GM23338 (cell line): ENCODE measurements at places on chromosomes 5 and 9. TPM values are rescaled to one million over a fixed set of nuclear protein-coding genes. Genes with fewer than 3 reads are reported as not detected.
A peak's percentile ranks its signal among the peaks of the same experiment; 100 is the strongest.

DNA sequence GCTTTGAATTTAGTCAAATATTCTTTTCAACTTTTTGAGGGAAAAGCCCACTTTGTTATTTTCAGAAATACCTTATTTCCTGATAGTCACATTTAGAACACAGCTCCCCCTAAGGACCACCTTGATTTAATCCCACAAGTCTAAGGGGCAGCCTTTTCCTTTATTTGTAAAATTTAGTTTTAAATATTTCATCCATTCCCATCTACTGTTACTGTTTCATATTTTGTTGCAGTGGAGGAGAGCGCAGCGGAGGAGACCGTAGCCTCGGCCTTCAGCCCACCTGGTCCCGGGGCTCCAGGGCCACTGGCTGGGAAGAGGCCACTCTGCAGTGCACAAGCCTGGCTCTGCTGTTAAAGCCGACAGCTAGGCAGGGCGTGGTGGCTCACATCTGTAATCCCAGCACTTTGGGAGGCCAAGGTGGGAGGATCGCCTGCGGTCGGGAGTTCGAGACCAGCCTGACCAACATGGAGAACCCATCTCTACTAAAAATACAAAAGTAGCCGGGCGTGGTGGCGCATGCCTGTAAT lies 19.6 kb downstream of the LPCAT1 start:
- 0 out of 2 replicates have a peak, but pooled peaks cover 5% of the 10 kb centered on the region for H3K36me3 ChIP-seq
- H3K4me3 ChIP-seq: no peak overlapping the region
- H3K27ac ChIP-seq: no peak overlapping the region
- H3K27me3 ChIP-seq: no peaks in the 10 kb centered on the region
- H3K4me1 ChIP-seq: peaks cover 34% of the 10 kb centered on the region
- no peak for DNase-seq

DNA sequence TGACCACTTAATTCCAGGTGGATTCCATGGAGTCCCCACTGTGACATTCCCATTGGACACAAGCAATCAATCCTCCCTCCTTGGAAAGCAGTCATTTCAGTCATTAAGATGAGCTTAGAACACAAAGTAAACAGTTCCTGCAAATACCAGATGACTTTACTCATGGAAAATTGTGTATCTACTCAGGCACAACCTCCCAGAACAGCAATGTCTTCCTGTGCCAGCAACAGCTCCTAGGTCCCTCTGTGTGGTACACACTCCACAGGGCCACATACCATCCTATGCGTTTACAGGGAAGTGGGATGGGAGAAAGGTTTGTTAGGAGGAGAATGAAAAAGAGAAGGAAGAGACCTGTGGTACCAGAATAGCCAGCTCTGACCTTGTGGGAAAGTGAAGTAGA lies 53.7 kb downstream of the MTMR12 start:
- no peak overlapping the region for H3K4me3 ChIP-seq
- peaks cover 53% of the 10 kb centered on the region for H3K36me3 ChIP-seq
- no peaks in the 10 kb centered on the region for H3K27me3 ChIP-seq
- no peak for DNase-seq
- H3K4me1 ChIP-seq: no peaks in the 10 kb centered on the region

The PHYKPL gene
- total RNA-seq: 12.4 and 15.9 TPM in 2 replicates

The TLE1 gene
- total RNA-seq: 125 and 132 TPM in 2 replicates

GRCh38 chr9:131094622-131095021 lies 1.7 kb upstream of the AIF1L start:
- H3K4me3 ChIP-seq: no peak overlapping the region
- H3K27ac ChIP-seq: no peak overlapping the region
- H3K4me1 ChIP-seq: peaks cover 29% of the 10 kb centered on the region
- H3K27me3 ChIP-seq: no peaks in the 10 kb centered on the region

The CAST gene
- total RNA-seq: 26.4 and 37.9 TPM in 2 replicates

The IFNA2 gene
- total RNA-seq: not detected in 2 replicates

DNA sequence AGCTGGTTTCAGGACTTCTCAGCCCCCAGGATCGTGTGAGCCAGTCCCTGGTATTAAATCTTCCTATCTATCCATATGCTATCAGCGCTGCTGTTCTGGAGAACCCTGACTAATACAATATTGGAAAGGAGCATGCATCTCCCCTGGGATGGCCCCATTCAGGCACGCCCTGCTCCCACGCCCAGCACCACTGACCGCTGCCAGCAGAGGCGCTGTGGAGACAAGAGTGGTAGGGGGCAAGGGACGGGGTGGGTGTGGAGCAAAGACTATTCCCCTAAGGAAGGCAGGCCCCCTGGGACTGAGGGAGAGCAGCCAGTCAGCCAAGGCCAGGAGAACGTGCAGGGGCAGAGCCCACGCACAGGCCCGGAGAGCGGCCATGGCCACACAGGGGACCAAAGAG lies 116.0 kb downstream of the VAV2 start:
- H3K27ac ChIP-seq: no peak overlapping the region
- H3K4me3 ChIP-seq: no peak overlapping the region
- H3K4me1 ChIP-seq: no peaks in the 10 kb centered on the region

The SHISAL2B gene
- total RNA-seq: 3.9 and 12.3 TPM in 2 replicates

The FABP6 gene
- 1.7 and 2.2 TPM in 2 replicates for total RNA-seq

The BTNL8 gene
- 0.85 TPM in 1 of 2 replicates, not detected in the other for total RNA-seq

The NNT gene
- 15.9 and 27.3 TPM in 2 replicates for total RNA-seq

DNA sequence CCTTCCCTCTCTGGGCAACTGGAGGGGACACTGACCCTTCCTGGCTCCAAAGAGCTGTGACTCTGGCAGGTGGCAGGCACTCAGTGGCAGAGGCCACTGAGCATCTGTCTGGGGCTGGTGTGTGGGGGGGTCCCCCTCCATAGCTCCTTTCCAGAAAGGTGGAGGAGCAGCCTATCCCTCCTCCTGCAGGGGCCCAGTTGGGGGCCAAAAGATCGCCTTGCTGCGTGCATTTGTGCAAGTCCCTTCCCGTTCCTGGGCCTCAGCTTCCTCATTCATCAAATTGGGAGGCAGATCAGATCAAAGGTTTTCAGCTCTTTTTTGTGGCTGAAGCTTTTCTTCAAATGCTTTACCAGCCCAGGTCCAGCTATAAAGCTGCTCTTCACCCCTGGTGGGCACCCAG lies 77.7 kb downstream of the NTNG2 start:
- peaks cover 16% of the 10 kb centered on the region for H3K4me1 ChIP-seq
- DNase-seq: no peak
- peaks cover 25% of the 10 kb centered on the region for H3K27me3 ChIP-seq
- H3K4me3 ChIP-seq: no peak overlapping the region
- H3K27ac ChIP-seq: no peak overlapping the region

DNA sequence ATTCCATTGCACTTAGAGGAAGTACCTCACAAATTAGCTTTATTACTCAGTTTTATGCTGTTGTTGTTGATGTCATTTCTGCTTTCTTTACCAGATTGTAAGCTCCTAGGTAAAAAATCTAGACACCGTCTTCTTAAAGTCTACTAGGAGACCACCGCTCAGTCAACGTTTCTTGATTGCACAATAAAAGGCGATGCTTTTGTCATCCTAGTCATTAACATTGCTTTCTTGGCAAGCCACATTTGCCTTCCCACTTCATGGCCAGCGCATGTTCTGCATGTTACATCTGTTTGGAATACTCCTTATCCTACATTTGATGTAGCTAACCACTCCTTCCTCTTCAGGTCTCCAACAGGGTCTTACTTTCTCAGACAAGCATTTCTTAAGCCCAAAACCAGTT lies 464.0 kb upstream of the TUSC1 start:
- no peaks in the 10 kb centered on the region for H3K4me1 ChIP-seq
- H3K36me3 ChIP-seq: no peaks in the 10 kb centered on the region
- H3K27ac ChIP-seq: no peak overlapping the region
- H3K27me3 ChIP-seq: no peaks in the 10 kb centered on the region
- DNase-seq: no peak
- H3K4me3 ChIP-seq: no peak overlapping the region

- DNase-seq: no peak
- H3K4me1 ChIP-seq: peaks cover 10% of the 10 kb centered on the region; the same call in 1 of the 2 replicates
- no peak overlapping the region for H3K4me3 ChIP-seq
Measured at GRCh38 chr5:146103594-146103993, 1.8 kb downstream of the PLAC8L1 start.

The PKD2L2 gene
- not detected in 2 replicates for total RNA-seq

GRCh38 chr9:21554813-21555212 lies 72.7 kb upstream of the IFNE start:
- peaks cover 14% of the 10 kb centered on the region for H3K27me3 ChIP-seq
- H3K27ac ChIP-seq: no peak overlapping the region
- H3K36me3 ChIP-seq: no peaks in the 10 kb centered on the region
- peaks cover 65% of the 10 kb centered on the region for H3K4me1 ChIP-seq
- no peak overlapping the region for H3K4me3 ChIP-seq
- DNase-seq: no peak

DNA sequence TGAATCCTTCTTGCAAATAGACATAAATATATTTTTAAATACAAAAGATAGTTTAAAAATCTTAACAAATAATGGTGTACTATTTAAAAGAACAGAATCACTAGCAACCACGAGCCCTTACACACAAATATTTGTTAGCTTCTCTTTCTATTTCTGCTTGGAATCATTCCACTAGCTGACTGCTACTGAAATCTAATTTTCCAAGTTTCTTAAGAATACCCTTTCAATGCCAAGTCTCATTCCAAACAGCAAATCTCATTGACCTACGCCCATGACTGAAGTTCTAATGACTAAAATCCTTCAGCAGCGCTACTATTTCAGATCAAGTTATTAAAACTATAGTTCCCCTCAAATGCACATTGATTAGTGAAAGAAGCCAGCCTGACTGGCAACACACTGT lies 13.2 kb upstream of the PPP1R2B start:
- no peak overlapping the region for H3K4me3 ChIP-seq
- no peaks in the 10 kb centered on the region for H3K4me1 ChIP-seq
- H3K27ac ChIP-seq: no peak overlapping the region
- no peaks in the 10 kb centered on the region for H3K27me3 ChIP-seq
- H3K36me3 ChIP-seq: no peaks in the 10 kb centered on the region

The TLX3 gene
- total RNA-seq: 0.83 TPM in 1 of 2 replicates, not detected in the other

DNA sequence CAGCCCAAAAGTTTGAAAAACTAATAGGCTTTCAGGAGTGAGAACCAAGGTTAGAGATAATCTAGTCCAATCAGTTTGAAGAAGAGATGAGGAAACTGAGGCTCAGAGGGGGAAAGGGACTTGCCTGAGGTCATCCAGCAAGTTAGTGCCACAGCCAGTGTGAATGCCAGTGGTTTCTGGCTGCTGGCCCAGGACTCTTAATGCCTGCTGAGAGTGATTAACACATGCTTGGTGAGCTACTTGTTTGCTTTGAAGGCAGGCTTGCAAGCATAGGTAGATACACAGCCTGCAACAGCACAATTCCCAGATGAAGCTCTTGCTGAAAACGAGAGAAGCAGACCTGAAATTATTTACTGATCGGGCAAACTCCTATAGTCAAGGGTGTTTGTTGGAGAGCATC lies 591.6 kb upstream of the SGCD start:
- H3K27ac ChIP-seq: no peak overlapping the region
- no peak for DNase-seq
- no peaks in the 10 kb centered on the region for H3K4me1 ChIP-seq
- no peak overlapping the region for H3K4me3 ChIP-seq

GRCh38 chr9:128082151-128082550 lies 14.1 kb downstream of the SLC25A25 start:
- DNase-seq: peak; percentile 47
- no peaks in the 10 kb centered on the region for H3K36me3 ChIP-seq
- peak overlapping the region; percentile 63 for H3K27ac ChIP-seq
- no peaks in the 10 kb centered on the region for H3K27me3 ChIP-seq

GRCh38 chr9:125825762-125826161 lies 78.6 kb downstream of the PBX3 start:
- H3K4me3 ChIP-seq: no peak overlapping the region
- DNase-seq: no peak
- H3K27ac ChIP-seq: no peak overlapping the region
- H3K36me3 ChIP-seq: no peaks in the 10 kb centered on the region

The LHX2 gene
- total RNA-seq: 0.19 and 1.7 TPM in 2 replicates

GRCh38 chr5:163448491-163448890 lies 11.1 kb downstream of the CCNG1 start:
- no peak for DNase-seq
- no peaks in the 10 kb centered on the region for H3K27me3 ChIP-seq

The FRRS1L gene
- total RNA-seq: 0.78 and 1.1 TPM in 2 replicates

GRCh38 chr5:17203329-17204132 lies 13.9 kb upstream of the BASP1 start:
- no peaks in the 10 kb centered on the region for H3K4me1 ChIP-seq
- no peak overlapping the region for H3K27ac ChIP-seq

DNA sequence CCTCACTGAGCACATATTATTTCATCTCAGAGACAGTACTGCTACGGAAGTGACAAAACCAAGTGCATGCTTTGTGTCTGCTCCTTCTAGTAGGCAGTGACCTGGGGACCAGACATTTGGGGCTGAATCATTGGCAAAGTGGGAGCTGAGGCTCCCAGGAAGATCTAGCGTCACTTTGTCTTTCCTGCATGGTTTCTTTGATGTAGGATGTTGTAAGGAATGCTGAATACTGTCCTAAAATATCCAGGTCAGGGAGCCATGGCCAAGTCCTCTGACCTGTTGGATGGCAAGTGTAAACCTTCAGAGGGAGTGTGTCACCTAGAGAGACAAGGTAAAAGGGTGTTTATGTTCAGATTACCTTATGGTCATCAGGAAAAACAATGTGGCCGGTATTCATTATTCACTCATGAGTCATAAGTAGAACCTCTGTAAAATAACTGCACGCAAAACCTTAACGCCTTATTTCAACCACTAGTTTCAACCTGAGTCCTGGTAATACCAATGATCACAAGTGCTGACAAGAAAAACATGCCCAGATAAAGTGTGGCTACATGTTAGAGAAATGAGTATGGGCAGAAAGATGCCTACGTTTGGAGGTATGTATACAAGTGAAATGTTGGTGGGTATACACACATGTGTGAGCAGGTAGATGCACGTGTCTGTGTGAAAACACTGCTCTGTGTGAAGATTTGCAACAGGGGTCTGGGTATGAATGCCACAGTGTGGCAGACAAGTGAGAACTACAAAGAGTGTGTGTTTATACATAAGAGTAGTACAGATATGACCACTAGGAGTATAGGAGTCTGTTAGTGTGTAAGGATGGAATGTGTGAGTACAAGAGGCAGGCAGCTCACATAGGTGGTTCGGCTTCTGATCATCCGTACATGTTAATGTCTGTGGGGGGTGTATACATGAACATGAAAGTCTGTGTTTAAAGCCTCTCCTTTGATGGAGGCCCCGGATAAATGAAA lies 263.9 kb downstream of the SPOCK1 start:
- H3K27me3 ChIP-seq: no peaks in the 10 kb centered on the region
- H3K4me1 ChIP-seq: no peaks in the 10 kb centered on the region
- no peak overlapping the region for H3K27ac ChIP-seq
- DNase-seq: no peak
- no peak overlapping the region for H3K4me3 ChIP-seq
- no peaks in the 10 kb centered on the region for H3K36me3 ChIP-seq

- peak; percentile 73 for DNase-seq
- H3K27ac ChIP-seq: no peak within 1 kb of the TSS
- H3K36me3 ChIP-seq: no peaks in the 10 kb centered on the region
- H3K4me3 ChIP-seq: peak within 1 kb of the TSS; percentile 73
Measured at GRCh38 chr5:154190595-154191304, at the start of gene GALNT10. Gene GALNT10 (plus strand): TSS chr5:154190733. CDS start chr5:154190867, 134 bp downstream.
